ENCODE measurements at places on chromosomes 16 and 17.

GRCh38 chr16:57476546-57477410 is 9.5 kb downstream of the DOK4 start:
- peak; percentile 29 for DNase-seq

- no peak for DNase-seq
Observed at GRCh38 chr17:78166416-78166815, 2.0 kb upstream of the SYNGR2 start.

DNA sequence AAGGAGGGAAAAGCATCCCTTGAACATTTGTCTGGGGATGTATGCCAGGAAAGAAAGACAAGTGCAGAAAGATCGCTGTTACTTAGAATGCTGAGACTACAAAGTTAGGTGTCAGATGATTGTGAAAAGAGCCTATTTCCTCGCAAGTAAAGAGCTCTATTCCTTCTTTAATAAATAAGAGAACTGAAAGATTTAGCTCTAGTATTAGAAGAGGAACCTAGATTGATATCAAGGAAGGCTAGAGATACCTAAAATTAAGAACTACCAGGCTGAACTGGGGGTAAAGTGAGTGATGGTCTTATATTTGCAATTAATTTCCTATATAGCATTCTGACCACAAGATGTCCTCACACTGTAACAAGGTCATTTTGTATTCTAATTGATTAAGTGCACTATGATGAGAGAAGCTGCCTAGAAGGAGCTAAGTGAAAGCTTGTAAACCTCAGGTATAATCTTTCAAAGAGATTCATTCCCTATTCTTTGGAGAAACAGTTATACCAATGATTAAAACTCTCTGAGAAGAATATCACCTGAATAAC is 62.3 kb downstream of the SSH2 start:
- peak; percentile 43 for DNase-seq

DNA sequence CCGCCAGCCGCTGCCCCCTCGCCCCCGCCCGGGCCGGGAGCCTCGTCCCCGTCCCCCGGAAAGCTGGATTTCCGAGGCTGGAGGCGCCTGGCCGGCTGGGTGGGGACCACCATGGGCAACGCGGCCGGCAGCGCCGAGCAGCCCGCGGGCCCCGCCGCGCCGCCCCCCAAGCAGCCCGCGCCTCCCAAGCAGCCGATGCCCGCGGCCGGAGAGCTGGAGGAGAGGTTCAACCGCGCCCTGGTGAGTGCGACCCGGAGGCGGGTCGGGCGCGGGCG is 266 bp downstream of the FMNL1 start:
- no peak for DNase-seq

- no peak for DNase-seq
Observed at GRCh38 chr16:14486520-14487303, 143.3 kb downstream of the PARN start.

GRCh38 chr17:44909681-44910144 is 5.6 kb downstream of the GFAP start:
- no peak for DNase-seq

- DNase-seq, result no peak
Observed at GRCh38 chr17:81196505-81197408, 26.0 kb downstream of the CEP131 start.

DNA sequence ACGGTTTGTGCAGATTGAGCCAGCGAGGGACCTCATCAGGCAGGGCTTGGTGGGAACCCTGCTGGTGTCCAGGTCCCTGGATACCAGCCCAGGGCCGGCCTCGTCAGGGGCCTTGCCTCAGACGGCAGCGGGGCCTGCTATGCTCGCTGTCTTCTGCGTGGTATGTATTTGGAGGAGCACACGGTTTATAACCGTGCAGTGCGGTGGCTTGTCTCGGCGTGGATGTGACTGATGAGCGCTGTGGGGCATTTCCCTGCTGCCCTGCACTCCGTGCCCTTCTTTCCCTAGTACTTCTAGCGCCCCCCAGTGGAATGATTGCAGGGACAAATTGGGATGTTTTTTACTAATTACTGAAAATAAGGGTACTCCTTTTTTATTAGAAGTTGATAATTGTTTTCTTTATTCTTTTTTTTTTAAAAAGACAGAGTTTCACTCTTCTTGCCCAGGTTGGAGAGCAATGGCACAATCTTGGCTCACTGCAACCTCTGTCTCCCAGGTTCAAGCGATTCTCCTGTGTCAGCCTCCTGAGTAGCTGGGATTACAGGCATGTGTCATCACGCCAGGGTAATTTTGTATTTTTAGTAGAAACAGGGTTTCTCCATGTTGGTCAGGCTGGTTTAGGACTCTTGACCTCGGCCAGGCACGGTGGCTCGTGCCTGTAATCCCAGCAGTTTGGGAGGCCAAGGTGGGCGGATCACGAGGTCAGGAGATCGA is 15.3 kb downstream of the TBCD start:
- DNase-seq, result peak; percentile 70

- no peak for DNase-seq
Observed at GRCh38 chr17:29577001-29577370, 8.5 kb downstream of the TP53I13 start.

- no peak for DNase-seq
Observed at GRCh38 chr16:57115168-57115513, 22.8 kb downstream of the CPNE2 start.

- no peak for DNase-seq
Observed at GRCh38 chr16:55136356-55137150, 187.4 kb upstream of the IRX6 start.
